Lower lobe of right lung (tissue), 2 donors: ENCODE measurements at places on chromosomes 3 and 15. TPM values are rescaled to one million over a fixed set of nuclear protein-coding genes. Genes with fewer than 3 reads are reported as not detected.

DNA sequence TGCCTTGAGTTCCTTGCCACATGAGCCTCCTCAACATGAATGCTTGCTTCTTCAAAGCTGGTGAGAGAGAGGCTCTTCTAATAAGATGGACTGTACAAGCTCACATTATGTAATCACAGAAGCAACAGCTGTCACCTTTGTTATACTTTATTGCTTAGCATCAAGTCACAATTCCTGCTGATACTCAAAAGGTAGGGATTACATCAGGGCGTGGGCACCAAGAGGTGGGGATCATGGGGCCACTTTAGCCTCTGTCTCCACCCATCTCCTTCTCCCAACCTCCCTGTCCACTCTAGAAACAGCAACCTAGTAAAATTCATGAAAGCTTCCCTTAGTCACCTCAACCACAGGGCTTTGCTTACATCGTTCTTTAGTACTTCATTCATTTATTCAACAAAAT is 95.9 kb downstream of the FAM43A start:
- H3K36me3 ChIP-seq = no peaks in the 10 kb centered on the region
- no peaks in the 10 kb centered on the region for H3K27me3 ChIP-seq
- H3K27ac ChIP-seq = no peak overlapping the region
- H3K4me1 ChIP-seq = peaks cover 22% of the 10 kb centered on the region
- no peak overlapping the region for H3K4me3 ChIP-seq

- no peak overlapping the region for H3K27ac ChIP-seq
- no peaks in the 10 kb centered on the region for H3K27me3 ChIP-seq
- peaks cover 46% of the 10 kb centered on the region for H3K4me1 ChIP-seq
- no peaks in the 10 kb centered on the region for H3K36me3 ChIP-seq
- no peak overlapping the region for H3K4me3 ChIP-seq
Measured at GRCh38 chr3:14848906-14849305, 30.1 kb downstream of the FGD5 start.

DNA sequence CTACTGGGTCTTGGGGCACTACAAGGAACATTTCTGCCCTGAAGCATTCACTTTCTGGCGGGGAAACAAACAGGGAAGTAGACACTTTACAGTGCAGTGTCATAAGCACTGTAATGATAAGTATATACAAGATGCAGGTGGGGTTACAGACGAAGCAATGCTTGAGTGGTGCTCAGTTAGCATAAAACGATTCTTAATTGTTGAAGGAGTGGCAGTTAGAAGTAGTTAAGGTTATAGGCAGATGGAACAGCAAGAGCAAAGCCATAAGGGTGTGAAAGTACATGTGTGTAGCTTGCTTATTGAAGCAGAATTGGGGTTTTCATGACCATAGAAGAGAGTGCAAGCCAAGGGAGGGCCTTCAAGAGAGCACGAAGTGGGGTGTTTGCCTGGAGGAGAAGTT is 46.2 kb downstream of the SLC25A26 start:
- H3K27ac ChIP-seq = no peak overlapping the region
- DNase-seq = no peak
- H3K4me3 ChIP-seq = no peak overlapping the region
- peaks cover 22% of the 10 kb centered on the region for H3K36me3 ChIP-seq

- no peak overlapping the region for H3K27ac ChIP-seq
- no peaks in the 10 kb centered on the region for H3K4me1 ChIP-seq
- no peaks in the 10 kb centered on the region for H3K27me3 ChIP-seq
Measured at GRCh38 chr3:3356846-3357245, 177.4 kb upstream of the CRBN start.

- no peaks in the 10 kb centered on the region for H3K27me3 ChIP-seq
- DNase-seq = no peak
- peak overlapping the region; percentile 94 for H3K27ac ChIP-seq
- H3K4me1 ChIP-seq = peaks cover 33% of the 10 kb centered on the region
- H3K4me3 ChIP-seq = peak overlapping the region; percentile 69
Measured at GRCh38 chr15:55319537-55320237, 665 bp downstream of the PIGB start.

GRCh38 chr3:56111606-56112304 is 356.5 kb downstream of the ERC2 start:
- no peak for DNase-seq
- H3K4me1 ChIP-seq = no peaks in the 10 kb centered on the region
- H3K27ac ChIP-seq = no peak overlapping the region
- no peak overlapping the region for H3K4me3 ChIP-seq
- no peaks in the 10 kb centered on the region for H3K36me3 ChIP-seq

- no peak overlapping the region for H3K27ac ChIP-seq
- H3K4me1 ChIP-seq = no peaks in the 10 kb centered on the region
- no peak overlapping the region for H3K4me3 ChIP-seq
- no peak for DNase-seq
Measured at GRCh38 chr3:188749010-188749617, 422.7 kb upstream of the TPRG1 start.

DNA sequence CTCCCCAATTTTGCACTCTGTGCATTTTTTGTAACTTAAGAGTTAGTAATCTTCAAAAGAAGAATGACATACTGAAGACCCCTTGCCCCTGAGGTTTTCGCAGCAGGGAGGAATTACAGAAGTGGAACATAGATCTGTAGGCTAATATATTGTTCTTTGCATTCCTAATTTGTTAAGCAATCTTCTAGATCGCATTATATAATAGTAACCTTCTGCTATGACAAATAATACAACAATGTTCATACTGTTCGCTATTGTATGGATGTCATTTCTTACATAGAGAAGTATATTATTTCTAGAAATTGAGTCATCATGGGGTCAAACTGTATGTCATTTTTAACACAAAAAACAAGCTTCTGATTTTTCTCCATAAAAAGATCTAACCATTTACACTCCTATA is 95.8 kb upstream of the TGFBR2 start:
- peaks cover 17% of the 10 kb centered on the region for H3K4me1 ChIP-seq
- no peak for DNase-seq
- H3K27ac ChIP-seq = no peak overlapping the region
- H3K27me3 ChIP-seq = no peaks in the 10 kb centered on the region

DNA sequence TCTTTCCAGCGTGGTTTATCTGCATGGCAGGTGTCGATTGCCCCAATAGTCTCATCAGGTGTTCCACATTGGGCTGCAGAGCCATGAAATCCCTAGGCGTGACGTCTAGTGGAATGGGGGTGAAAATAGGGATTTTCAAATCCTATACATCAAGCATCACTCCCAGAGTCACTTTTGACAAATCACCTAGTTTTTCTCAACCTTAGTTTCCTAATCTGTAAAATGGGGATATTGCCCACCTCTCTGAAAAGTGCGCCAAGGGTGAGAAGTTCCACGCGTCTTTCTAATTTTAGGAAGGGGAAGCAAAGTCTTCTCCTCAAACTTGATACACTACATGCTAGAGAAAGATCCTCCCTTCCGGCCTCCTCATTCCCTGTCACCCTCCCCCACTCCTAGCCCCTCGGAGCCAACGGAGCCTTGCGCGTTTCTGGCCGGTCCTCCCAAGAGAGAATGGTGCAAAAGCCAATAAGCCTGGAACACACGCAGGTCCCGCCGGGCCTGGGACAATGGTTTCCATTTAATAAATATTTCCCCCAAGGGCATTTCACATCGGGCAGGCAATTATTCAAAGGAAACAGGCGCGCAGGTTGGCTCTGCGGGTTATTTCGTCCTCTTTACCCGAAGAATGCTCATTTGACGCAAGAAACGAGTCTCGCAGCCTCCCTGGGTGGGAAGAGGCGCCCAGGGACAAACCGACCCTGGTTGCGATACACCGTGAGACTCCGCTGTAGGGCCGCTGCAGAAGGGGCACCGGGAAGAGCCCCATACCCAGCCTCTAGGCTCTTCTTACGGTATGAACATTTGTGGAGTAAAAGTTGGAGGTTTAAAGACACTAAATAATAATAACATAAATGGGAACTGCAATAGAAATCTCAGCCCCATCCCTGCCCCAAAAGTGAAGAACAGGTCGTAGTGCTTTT is 1.2 kb upstream of the SOX14 start:
- H3K27ac ChIP-seq = no peak overlapping the region
- no peak for DNase-seq
- peaks cover 22% of the 10 kb centered on the region for H3K4me1 ChIP-seq
- no peaks in the 10 kb centered on the region for H3K36me3 ChIP-seq
- H3K4me3 ChIP-seq = no peak overlapping the region

DNA sequence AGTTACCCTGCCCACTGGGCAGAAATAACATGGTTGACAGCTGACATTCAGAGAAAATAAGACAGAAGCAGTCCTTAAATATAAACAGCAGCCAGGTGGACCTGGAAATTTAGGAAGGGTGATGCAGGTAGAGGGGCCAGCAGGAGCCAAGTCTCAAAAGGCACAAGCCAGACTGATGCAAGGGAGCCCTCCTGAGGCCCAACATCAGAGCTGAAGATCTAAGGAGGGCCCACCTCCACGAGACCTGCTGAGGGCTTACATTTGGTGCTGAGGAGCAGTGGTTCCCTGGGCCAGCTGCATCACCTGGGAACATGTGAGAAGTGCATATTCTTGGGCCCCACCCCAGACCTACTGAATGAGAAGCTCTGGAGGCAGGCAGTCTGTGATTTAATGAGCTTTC is 105.5 kb upstream of the TRIM42 start:
- H3K4me1 ChIP-seq = no peaks in the 10 kb centered on the region
- no peaks in the 10 kb centered on the region for H3K36me3 ChIP-seq
- no peak for DNase-seq

- DNase-seq = no peak
- no peaks in the 10 kb centered on the region for H3K36me3 ChIP-seq
- peak overlapping the region; percentile 83 for H3K27ac ChIP-seq
- peaks cover 29% of the 10 kb centered on the region for H3K4me1 ChIP-seq
- peaks cover 9% of the 10 kb centered on the region for H3K27me3 ChIP-seq
Measured at GRCh38 chr15:52527911-52528563, 643 bp downstream of the MYO5A start.

AHSG gene
- total RNA-seq = not detected
